ENCODE measurements at places on chromosomes 4 and X.

GRCh38 chr4:123452616-123453015 is 56.0 kb downstream of the SPRY1 start:
- no peak for DNase-seq

- no peak for DNase-seq
Observed at GRCh38 chr4:59689149-59689548, 1511.0 kb upstream of the ADGRL3 start.

DNA sequence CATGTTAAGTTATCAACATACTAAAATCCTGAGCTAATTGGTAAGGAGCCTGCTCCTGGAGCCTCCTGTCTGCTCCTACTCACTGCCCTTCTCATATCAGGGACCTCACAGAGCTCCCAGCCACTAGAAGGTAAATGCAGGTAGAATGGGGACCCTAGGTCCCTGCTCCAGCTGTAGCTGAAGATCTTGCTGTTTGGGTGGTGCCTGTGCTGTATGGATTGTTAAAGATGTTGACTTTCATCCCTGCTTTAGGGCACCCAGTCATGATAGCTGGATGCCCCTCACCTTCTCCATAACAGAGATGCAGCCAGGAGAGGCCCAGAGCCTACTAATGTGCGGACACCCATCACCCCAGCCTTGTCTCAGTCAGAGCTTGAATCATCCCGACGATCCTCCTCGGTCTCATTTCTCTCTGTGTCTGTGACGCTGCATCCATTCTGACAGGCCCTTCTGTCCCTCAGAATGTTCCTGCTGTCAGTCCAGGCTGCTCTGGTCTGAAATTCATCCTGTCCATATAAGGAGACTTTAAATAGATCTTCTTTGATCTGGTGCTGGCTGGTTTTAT is 341.7 kb upstream of the GATB start:
- no peak for DNase-seq

- DNase-seq = no peak
Observed at GRCh38 chr4:121195649-121196048, 31.5 kb upstream of the TNIP3 start.

DNA sequence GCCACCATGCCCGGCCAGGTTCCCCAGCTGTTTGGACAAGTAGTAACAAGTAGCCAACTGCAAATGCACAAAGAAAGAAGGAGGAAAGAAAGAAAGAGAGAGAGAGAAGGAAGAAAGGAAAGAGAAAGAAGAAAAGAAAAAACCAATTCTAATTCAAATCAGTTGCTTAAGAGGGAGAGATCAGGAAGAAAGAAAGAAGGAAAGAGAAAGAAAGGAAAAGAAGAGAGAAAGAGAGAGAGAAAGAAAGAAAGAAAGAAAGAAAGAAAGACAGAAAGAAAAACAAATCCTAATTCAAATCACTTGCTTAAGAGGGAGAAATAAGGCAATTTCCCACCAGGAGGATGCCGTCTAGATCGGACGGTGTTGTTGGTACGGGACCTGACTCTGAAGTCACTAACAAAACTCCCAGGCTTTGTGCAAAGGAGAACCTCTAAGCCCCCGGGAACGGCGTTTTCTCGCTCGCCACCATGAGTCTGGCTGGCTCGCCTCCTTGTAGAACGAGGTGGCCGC is 95.5 kb upstream of the PPP2R3B start:
- no peak for DNase-seq

- peak; percentile 20 for DNase-seq
Observed at GRCh38 chrX:96538104-96538725, 146.4 kb upstream of the DIAPH2 start.

DNA sequence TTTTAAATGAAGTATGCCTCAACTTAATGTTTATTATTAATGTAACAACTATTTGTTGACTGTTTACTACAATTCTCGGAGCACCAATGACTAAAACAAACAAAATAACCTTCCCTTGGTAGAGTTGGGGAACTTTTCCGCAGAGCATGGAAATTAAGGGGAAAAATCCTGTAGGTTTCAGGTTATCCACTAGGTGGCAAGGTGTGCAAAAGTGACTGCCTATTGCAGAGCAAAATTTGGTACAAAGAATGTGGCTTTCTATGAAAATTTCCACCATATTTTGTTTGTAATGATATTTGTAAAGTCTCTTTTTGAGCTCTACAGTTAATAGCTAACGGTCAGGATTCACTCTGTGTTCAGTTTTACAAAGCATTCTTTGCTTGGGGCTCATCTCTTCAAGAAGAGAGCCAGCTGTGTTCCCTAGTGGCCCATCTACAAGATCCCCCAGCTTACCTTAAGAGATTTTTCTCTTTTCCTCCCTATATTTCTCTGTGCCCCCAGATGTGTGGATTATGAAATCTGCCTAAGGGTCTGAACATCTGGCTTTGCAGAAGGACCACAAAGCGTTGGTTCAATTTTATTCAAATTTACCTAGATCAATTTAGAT is 61.1 kb downstream of the FBXO8 start:
- no peak for DNase-seq

DNA sequence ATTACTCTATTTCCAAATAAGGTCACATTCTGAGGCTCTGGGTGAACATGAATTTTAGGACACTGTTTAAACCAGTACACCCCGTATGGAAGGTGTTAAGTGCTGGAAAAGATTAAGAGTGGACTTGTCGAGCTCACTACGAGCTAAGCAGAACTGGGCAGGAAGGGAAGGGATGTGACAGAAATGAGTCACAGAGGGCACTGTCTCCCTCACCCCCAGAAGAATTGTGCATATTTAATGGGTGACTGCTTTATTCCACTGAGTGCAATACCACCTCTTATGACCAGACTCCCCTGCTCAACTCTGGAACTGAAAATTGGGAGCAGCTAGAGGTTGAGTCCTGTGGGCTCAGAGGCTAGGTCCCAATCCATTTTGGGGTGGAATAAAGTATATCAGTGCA is 187.4 kb upstream of the RPS6KA3 start:
- DNase-seq = no peak

DNA sequence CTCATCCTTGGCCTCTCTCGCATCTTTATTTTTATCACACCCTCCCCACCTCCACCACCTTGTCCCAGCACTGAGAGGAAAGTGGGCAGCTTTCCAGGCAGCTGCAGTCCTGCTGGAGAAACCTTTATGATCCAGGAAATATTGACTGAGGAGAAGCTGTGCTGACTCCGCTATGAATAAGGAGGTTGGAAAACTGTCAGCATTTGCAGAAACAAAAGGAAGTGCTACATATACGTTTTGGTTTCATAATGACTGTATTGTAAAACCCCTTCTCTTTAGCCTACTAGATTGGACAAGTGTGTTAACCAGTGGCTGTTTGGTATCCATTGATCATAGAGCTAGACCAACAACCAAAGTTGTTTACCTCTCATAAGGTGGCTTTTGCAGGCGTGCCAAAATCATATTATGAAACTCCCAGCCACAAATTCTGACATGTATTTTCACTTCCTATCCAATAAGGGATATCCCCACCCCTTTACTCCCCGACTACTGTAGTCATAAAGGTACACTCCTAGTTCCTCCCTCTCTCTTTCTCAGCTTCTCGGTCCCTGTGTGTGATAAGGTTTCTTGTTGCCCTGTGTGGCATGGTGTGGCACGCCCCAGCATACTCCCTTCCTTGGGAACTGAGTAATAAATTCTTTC is 88.4 kb downstream of the GPR143 start:
- DNase-seq = no peak

GRCh38 chr4:174654634-174655033 is 132.3 kb upstream of the HPGD start:
- DNase-seq = no peak

DNA sequence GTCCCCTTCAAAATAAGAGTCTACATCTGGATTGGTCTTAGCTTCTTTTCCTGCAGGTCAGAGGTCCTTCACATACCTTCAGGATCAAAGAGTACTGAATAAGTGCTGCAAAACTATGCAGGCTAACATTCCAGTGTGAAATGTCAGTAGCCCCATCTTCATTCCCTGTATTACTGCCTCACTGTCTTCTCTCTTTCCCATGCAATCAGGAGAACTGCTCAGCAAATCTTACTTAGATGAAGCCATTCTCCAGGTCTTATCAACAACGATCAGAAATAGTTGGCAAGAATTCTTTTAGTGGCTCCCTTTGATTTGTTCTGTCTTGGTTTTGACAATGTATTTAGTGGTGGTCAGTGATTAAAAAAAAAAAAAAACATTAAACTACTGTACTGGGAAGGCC is 26.0 kb upstream of the IQCM start:
- no peak for DNase-seq

- DNase-seq = no peak
Observed at GRCh38 chrX:121987163-121987562, 939.8 kb downstream of the GLUD2 start.

DNA sequence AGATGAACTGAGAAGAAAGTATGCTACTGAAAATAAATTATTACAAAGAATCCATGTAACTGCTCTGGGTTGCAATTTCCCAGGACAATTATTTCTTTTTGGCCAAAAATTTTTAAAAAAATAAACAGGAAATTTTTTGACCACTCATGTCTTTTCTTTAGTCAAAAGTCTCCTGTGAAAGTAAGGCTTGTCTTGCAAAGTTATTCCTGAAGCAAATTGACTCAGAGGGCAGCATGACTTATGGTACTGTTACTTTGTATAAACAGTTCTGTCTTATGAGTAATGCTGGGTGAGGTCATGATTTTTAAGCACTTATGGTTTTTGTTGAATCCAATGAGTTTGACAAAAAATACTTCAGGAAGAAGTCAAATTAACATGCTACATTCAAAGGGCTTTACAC is 292.8 kb upstream of the ARSJ start:
- no peak for DNase-seq

DNA sequence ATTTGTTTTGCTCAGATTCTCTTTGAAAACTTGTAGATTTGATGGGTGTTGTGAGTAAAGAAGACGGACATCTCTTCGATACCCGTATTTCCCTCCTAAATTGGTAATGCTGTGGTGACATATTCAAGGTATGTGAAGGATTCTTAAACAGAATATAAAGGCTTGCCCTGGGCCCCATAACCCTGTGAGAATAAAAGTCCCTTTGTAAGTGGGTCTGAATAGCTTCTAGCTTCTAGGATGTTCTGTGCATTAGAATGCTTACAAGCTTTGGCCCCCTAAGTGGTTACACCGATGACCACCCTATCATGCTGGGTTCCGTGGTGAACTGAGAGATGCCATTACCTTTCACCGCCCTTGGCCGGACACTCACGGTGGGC is 574 bp upstream of the MOB1B start:
- peak; percentile 51 for DNase-seq

DNA sequence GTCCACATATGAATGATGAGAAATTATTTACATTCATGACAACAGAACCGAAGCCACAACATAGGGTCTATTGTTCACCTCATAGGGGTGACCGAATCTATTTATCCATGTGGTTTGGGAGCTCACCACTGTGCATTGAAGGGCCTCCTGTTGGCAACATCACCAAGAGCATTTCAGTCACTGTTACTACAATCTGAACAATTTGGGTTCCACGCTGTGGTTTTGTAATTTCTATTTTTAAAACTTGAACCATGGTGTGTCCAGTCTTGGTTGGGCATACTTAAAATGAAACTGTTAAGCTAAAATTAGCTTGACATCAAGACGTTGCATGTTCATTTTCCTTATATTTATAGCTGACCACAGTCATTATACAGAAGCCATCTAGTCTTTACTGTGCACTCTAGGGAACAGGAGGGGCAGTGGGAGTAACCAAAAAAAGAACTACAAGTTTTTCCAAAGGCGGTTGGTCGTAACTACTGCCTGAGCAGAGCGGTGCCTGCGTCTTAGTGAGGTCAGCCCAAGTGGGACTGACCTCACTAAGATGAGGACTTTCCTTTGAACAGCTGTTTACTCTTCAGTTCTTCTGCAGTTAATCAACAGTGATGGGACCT is 192.1 kb downstream of the SPRY1 start:
- DNase-seq = peak; percentile 97
